ENCODE measurements at places on chromosomes 4 and X.

- no peak overlapping the region for H3K4me3 ChIP-seq
- H3K36me3 ChIP-seq: no peaks in the 10 kb centered on the region
- H3K27me3 ChIP-seq: no peaks in the 10 kb centered on the region
- H3K27ac ChIP-seq: no peak overlapping the region
Observed at GRCh38 chr4:77804471-77804870, 14.7 kb downstream of the CNOT6L start.

GRCh38 chr4:133147921-133148689 is 989 bp upstream of the PCDH10 start:
- no peak overlapping the region for H3K27ac ChIP-seq
- no peaks in the 10 kb centered on the region for H3K4me1 ChIP-seq
- H3K4me3 ChIP-seq: no peak overlapping the region
- no peaks in the 10 kb centered on the region for H3K27me3 ChIP-seq
- no peaks in the 10 kb centered on the region for H3K36me3 ChIP-seq
- DNase-seq: no peak

GRCh38 chr4:24973404-24973746 is 57.4 kb downstream of the LGI2 start:
- H3K4me3 ChIP-seq: no peak overlapping the region
- peaks cover 1% of the 10 kb centered on the region for H3K4me1 ChIP-seq
- H3K27me3 ChIP-seq: no peaks in the 10 kb centered on the region

GRCh38 chr4:4670869-4671268 is 129.0 kb upstream of the STX18 start:
- no peaks in the 10 kb centered on the region for H3K4me1 ChIP-seq
- H3K36me3 ChIP-seq: no peaks in the 10 kb centered on the region
- no peaks in the 10 kb centered on the region for H3K27me3 ChIP-seq
- H3K4me3 ChIP-seq: no peak overlapping the region
- no peak overlapping the region for H3K27ac ChIP-seq
- DNase-seq: no peak

- DNase-seq: no peak
- H3K27me3 ChIP-seq: no peaks in the 10 kb centered on the region
- H3K4me1 ChIP-seq: no peaks in the 10 kb centered on the region
- H3K27ac ChIP-seq: no peak overlapping the region
Observed at GRCh38 chr4:120079839-120080520, 13.3 kb upstream of the MAD2L1 start.

DNA sequence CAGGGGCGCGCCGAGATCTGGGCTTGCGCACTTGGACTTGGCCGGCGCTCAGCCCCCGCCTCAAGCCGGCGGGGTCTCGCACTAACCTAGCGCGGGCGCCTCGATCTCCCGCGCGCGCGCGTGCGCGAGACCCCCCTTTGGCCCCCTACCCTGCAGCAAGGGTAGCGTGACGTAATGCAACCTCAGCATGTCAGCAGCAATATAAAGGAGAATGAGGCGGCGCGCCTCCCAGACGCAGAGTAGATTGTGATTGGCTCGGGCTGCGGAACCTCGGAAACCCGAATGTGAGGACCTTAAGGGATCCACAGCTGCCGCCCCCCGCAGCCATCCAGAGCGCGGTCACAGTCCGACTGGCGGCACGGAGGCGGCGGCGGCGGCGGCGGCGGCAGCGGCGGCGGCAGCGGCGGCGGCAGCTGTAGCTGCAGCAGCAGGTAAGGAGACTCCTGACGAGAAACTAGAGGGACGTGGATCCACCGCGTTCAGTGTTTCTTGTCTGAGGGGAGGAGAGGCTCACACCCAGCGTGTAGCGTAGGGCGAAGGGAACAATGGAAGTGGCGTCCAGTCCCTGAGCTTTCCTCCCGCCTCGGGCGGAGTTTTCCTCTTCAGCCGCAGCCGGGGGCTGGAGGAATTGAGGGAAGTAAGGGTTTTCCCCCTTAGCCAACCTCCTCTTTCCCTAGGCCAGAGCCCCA is at the start of the genes SATL1 and ZNF711:
Gene SATL1, minus strand, starts transcription at position 19 of the 689 bp plus-strand sequence. CDS start 134,811 bp downstream, outside the sequence.
Gene ZNF711, plus strand, starts transcription at position 231 of the 689 bp plus-strand sequence. CDS start 3,582 bp downstream, outside the sequence.
- no peak within 1 kb of the TSS for H3K27ac ChIP-seq
- H3K4me3 ChIP-seq: peak within 1 kb of the TSS; percentile 69
- peak; percentile 12 for DNase-seq

DNA sequence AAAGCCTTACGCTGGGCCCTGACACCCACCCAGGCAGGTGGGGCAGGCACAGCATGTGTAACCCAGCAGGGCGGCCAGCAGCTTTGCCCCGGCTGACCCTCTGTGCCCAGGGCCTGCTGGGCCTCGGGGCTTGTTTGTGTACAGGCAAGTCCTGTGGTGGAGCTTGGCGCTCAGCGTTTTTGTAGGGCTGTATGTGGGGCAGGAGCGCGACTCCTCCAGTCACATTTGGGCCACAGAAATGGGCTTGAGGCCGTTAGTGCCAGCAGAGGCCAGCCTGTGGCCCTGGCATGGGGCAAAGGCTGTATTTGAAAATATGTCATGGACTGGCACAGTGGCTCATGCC is 14.7 kb upstream of the HGFAC start:
- DNase-seq: no peak
- H3K4me3 ChIP-seq: no peak overlapping the region
- H3K4me1 ChIP-seq: no peaks in the 10 kb centered on the region
- H3K36me3 ChIP-seq: no peaks in the 10 kb centered on the region
- no peak overlapping the region for H3K27ac ChIP-seq

DNA sequence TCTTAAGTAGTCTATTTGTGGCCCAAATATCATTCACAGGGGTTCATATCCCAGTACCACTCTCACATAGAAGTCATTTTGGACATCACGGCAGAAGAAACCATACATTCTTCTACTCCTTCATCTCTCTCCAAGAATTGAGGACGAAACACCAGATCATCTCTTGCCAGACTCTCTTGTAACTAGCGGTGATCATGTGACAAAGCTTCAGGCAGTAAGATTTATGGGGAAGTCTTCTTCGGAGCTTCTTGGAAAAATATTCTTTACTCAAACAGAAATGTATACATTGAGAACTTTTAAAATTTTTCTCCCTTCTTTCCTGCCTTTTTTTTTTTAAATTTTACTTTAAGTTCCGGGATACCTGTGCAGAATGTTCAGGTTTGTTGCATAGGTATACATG is 4.7 kb upstream of the TBC1D19 start:
- H3K36me3 ChIP-seq: no peaks in the 10 kb centered on the region
- H3K4me3 ChIP-seq: no peak overlapping the region
- DNase-seq: no peak
- H3K27ac ChIP-seq: no peak overlapping the region

DNA sequence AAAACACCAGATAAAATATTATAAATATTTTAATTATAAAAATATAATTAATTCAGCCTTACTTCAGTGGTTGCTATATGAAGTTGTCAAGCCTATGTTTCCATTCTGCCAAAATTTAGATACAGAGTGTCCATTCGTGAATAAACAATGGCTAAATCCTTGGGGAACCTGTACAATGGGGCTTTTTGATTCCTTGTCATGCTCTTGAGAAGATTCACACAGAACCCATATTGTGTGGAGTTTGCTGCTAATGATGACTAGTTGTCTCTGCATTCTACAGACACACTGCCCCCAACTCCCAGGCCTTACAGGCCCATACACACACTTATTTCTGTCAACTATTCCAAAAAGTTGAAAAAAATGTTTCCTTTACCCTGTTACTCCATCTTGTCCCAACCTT is 33.4 kb upstream of the MAGEC2 start:
- H3K4me3 ChIP-seq: no peak overlapping the region
- H3K4me1 ChIP-seq: no peaks in the 10 kb centered on the region
- H3K27me3 ChIP-seq: no peaks in the 10 kb centered on the region
- no peaks in the 10 kb centered on the region for H3K36me3 ChIP-seq
- no peak for DNase-seq

DNA sequence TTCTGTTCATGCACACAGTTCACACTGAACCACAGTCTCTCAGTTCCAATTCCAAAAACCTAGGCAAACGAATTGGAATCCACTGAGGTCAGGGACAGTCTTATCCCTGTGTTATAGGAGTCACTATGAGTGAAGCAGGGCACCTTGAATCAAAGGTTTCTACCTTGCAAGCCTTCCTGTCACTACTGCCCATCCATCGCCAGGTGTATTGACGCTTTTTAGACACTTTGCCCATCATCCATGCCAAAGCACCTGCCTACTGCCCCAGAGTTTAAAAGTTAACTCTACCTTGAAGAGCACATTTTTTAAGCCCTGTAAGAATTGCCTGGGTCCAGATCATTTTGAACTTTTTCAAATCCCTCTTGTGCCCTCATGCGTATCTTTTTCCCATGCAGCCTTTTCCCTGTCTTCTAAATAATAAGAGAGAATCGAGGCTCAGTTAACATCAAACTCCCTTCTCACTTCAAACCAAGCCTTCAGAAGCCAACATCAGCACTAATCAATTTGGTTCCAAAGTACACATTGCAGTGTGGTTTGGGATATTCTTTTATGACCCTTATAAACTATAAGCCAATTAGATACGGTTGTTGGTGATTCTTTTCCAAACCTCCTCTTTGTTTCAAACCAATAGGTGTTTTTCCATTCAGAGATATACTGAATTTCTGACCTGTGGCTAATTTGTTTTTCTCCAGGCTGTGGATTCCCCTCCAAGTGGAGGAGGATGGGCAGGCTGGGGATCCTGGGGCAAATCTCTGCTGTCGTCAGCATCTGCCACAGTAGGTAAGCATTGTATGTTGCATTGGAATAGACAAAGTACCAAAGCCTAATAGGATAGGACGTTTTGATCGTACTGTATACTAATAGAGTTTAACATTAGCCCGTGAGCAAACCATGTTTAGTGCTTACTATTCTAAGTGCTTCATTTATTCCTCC is 23.7 kb downstream of the FAM114A1 start:
- no peaks in the 10 kb centered on the region for H3K27me3 ChIP-seq
- no peak for DNase-seq
- 0 out of 2 replicates have a peak, but pooled peaks cover 5% of the 10 kb centered on the region for H3K4me1 ChIP-seq
- no peaks in the 10 kb centered on the region for H3K36me3 ChIP-seq
- H3K27ac ChIP-seq: no peak overlapping the region

DNA sequence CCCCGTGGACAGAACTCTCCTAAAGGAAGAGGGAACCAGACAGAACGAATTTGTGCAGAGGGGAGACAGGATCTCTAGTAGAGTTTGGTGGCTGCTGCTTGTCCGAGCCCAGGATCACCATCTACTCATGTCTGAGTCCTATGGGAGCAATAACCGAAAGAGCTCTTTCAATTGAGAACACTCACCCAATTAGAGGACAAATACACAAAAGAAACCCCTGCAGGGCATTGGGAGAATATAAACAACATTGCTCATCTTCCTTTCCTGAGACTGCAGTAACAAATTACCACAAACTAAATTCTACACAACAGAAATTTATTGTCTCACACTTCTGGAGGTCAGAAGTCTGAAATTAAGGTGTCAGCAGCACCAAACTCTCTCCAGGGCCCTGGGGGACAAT is 65.6 kb downstream of the SPINK2 start:
- H3K36me3 ChIP-seq: no peaks in the 10 kb centered on the region
- peaks cover 43% of the 10 kb centered on the region for H3K4me1 ChIP-seq

GRCh38 chr4:83285055-83285407 is 433 bp upstream of the COQ2 start:
- H3K27ac ChIP-seq: peak overlapping the region; percentile 68
- peak overlapping the region; percentile 65 for H3K4me3 ChIP-seq
- H3K27me3 ChIP-seq: no peaks in the 10 kb centered on the region
- H3K4me1 ChIP-seq: peaks cover 19% of the 10 kb centered on the region

- H3K27ac ChIP-seq: no peak overlapping the region
- no peak overlapping the region for H3K4me3 ChIP-seq
- DNase-seq: no peak
- no peaks in the 10 kb centered on the region for H3K36me3 ChIP-seq
- peaks cover 90% of the 10 kb centered on the region for H3K27me3 ChIP-seq
Observed at GRCh38 chr4:8307121-8307520, 37.6 kb downstream of the HTRA3 start.

DNA sequence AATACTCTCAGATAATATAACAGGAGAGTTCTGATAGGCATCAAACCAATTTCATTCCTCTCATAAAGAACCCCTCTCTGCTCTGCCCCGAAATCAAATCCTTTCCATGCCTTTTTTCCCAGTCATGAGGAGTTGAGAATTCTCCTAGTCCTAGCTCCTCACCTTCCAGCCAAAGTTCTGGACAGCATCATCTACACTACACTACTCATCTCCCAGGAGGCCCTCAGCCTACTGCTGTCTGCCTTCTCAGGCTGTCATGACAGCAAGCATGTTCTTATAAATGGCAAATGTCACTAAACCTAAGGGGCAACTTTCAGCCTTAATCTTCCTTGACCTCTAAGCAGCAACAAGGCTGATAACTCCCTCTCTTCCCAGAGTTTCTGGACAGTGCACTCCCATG is 26.6 kb downstream of the MAPK10 start:
- no peaks in the 10 kb centered on the region for H3K36me3 ChIP-seq
- no peaks in the 10 kb centered on the region for H3K27me3 ChIP-seq
- no peak overlapping the region for H3K4me3 ChIP-seq
- no peak for DNase-seq
- H3K27ac ChIP-seq: no peak overlapping the region

GRCh38 chr4:128427832-128428366 is 140.3 kb upstream of the PGRMC2 start:
- no peak overlapping the region for H3K27ac ChIP-seq
- no peaks in the 10 kb centered on the region for H3K27me3 ChIP-seq
- peak; percentile 59 for DNase-seq
- no peak overlapping the region for H3K4me3 ChIP-seq
- peaks cover 10% of the 10 kb centered on the region for H3K4me1 ChIP-seq
- H3K36me3 ChIP-seq: no peaks in the 10 kb centered on the region

GRCh38 chrX:758917-759316 is 128.3 kb downstream of the SHOX start:
- no peaks in the 10 kb centered on the region for H3K4me1 ChIP-seq
- no peaks in the 10 kb centered on the region for H3K36me3 ChIP-seq
- no peak overlapping the region for H3K27ac ChIP-seq

DNA sequence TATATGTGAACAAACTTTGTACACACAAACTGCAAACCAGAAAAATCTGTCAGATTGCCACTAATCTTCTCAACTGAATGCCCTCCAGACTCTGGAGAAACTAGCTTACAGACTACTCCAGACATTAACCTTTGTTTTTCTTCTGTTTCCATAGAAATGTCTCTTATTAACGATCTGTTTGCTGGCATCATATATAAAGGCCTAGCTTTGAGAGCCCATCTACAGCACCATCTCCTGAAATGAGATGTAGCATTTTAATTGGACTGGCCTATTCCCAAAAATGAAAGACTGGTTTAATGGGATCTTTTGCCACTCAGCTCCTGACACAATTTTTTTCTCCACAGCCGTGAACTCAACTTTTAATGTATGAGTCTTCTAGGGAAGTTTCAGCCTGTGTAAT is 266.0 kb upstream of the IL1RAPL1 start:
- no peaks in the 10 kb centered on the region for H3K4me1 ChIP-seq
- no peak overlapping the region for H3K4me3 ChIP-seq
- no peak overlapping the region for H3K27ac ChIP-seq

GRCh38 chr4:4430492-4431195 is 43.7 kb downstream of the NSG1 start:
- H3K36me3 ChIP-seq: no peaks in the 10 kb centered on the region
- no peak overlapping the region for H3K27ac ChIP-seq
- DNase-seq: peak; percentile 66
- no peaks in the 10 kb centered on the region for H3K27me3 ChIP-seq

- peak; percentile 78 for DNase-seq
- H3K27ac ChIP-seq: no peak overlapping the region
- H3K4me3 ChIP-seq: no peak overlapping the region
- peaks cover 32% of the 10 kb centered on the region for H3K27me3 ChIP-seq
Observed at GRCh38 chr4:184818216-184818564, 7.6 kb downstream of the ACSL1 start.

- H3K27me3 ChIP-seq: no peaks in the 10 kb centered on the region
- no peaks in the 10 kb centered on the region for H3K36me3 ChIP-seq
- H3K4me1 ChIP-seq: peaks cover 8% of the 10 kb centered on the region
- H3K27ac ChIP-seq: no peak overlapping the region
Observed at GRCh38 chr4:86356425-86357210, 3.2 kb downstream of the MAPK10 start.
